Stimulated activated CD4-positive, alpha-beta T cell treated with anti-CD3 and anti-CD28 coated beads, Interleukin-15, amount 100 ng/mL, for 1 hour (primary cell): ENCODE measurements at places on chromosomes 5 and 9.
A peak's percentile ranks its signal among the peaks of the same experiment; 100 is the strongest.

- no peak for DNase-seq
Measured at GRCh38 chr5:72204946-72205345, 97.7 kb downstream of the MAP1B start.

DNA sequence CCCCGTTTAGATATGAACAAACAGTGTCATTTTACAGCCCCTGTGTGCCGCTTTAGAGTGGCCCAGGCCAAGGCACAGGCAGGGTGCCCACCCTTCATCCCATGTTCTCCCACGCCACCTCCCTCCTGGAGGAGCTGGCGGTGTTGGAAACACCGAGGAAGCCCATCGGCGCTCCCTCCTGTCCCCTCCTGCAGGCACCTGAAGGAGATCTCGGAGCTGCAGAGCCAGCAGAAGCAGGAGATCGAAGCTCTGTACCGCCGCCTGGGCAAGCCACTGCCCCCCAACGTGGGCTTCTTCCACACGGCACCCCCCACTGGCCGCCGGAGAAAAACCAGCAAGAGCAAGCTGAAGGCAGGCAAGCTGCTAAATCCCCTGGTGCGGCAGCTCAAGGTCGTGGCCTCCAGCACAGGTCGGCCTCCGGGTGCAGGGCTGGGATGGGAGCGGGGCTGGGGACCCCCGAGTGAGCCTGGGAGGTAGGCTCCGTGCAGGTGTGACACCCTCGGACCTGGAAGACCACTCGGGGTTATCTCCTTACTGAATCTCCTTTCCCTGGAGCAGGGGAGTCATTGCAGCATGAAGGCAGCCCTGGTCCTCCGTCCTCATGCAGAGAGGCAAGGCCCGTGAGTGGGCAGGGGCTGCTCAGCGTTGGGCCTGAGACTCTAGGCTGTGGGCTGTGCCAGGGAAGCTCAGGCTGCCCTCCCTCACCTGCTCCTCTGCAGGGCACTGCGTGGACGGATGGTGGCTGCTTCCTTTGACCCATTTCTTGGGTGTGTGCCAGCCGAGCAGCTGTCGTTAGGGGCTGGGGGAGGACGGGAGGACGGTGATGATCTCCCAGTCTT is 113.9 kb downstream of the WNK2 start:
- DNase-seq = no peak

GRCh38 chr5:932628-933250 is 40.1 kb downstream of the TRIP13 start:
- no peak for DNase-seq

DNA sequence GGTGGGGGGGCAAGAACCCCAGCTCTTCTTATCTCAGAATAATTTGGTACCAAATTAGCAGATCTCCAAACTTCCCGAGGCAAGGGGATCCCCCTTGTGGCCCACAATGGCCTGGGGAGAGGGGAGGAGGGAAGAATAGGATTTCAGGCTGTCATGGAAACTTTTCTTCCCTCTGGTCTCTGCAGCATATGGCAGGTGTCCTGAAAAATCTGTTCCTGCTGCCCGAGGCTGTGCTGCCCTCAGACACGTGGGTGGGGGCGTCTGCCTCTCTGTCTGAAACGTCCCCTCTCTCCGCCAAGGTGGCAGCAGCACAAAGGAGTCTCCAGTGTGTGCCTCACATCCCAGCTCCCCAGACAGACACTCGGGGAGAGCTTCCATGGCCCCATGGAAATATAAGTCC is 34.0 kb downstream of the CCNJL start:
- DNase-seq = no peak

DNA sequence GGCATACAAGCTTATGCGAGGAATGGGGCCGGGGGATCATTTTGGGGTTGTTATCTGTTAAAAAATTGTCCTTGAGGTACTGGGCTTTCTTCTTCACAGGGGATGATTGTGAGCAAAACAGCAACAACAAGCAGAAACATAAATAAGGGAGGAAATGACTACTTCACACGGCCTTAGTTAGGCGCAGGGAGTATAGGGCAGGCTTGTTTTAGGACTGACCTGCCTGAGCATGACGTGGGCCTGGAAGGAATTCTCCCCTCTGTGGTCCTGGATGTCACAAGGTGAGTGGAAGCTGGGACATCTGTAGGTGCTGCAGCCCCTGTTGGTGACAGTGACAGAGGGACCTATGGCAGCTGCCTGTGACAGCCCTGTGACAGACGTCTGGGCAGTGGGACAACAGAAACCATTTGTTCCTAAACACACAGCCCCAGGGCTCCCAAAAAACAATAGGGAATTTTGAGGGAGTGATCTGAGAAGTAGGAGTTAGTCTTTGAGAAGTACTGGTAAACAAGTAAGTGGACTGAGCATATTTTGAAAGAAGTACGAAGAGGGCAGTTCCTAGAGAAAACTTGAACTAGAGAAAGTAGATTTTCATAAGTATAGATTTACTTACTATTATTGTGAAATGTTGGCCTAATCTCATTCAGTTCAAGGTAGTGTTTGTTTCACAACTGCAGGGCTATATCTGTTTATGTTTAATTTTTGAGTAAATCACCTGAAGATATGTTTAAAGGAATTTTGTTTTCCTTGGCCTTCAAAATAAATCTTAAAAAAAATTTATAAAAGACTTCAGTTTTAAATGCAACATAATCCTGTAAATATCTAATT is 113.1 kb downstream of the KDM4C start:
- DNase-seq = no peak

DNA sequence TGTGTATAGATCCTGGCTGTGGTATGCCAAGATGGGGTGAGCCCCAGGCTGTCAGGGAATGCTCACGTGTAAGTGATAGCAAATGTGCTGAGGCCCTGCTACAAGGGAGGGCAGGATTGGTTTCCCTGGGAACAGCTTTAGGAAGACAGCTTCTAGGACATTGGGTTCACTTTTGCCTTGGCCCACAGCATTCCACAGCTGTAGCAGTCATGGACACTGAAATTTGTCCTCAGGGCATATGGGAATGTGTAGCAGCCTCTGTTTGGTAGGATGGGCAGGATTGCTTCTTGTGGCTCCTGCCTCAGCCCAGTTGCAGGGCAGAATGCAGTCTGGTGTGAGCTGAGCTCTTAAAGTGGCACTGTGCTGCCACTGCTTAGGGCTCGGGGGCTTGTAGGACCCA is 1061.7 kb upstream of the WWC1 start:
- DNase-seq = no peak

DNA sequence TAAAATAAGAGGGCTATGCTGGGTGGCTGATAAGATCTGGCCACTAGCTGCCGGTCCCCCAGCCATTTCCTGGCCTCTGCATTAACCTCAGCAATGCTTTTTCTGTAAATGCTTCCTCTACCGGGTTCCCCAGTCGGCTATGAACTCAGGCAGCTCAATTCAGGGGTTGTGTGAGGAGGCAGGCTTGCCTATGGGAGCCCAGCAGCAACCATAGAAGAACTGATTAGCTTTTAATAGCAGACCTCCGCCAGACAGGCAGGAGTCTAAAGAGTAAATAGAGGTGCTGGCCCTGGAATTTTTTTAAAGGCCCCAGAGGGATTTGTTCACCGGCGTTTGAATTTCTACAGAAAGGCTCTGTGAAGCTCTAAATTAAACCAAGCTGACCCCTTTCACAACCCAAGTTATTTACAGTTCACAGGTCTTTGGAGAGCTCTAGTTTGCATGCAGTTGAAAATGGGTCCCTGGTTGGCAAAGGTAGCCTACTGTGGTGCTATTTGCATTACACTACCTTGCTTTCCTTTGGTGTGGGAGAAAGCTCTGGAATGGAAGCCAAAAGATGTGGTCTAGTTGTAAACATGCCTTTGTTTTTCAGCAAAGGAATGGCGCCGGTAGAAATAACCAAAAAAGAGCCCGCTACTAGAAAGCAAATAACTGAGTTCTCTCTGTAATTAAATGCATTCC is 289.7 kb upstream of the SEMA6A start:
- DNase-seq = no peak

- DNase-seq = no peak
Measured at GRCh38 chr9:93130861-93131481, 3.1 kb downstream of the NINJ1 start.

- no peak for DNase-seq
Measured at GRCh38 chr5:2865856-2866255, 114.4 kb upstream of the IRX2 start.

GRCh38 chr5:153746440-153746839 is 256.0 kb downstream of the GRIA1 start:
- no peak for DNase-seq

DNA sequence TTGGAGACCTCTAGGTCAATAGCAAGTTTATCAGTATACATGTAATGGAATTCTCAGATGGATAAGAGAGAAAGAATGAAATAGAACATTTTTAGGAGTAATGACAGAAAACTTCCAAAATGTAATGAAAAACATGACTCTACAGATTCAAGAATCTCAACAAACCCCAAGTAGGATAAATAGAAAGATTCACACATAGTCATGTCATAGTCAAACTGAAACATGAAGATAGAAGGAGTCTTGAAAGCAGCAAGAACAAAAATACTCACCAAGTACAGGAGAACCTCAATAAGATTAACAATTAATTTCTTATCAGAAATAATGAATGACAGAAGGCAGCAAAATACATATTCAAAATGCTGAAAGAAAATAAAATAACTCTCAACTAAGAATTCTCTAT is 164.5 kb downstream of the SPATA31D1 start:
- DNase-seq = no peak

- DNase-seq = no peak
Measured at GRCh38 chr5:133474851-133475590, 137.3 kb downstream of the FSTL4 start.

GRCh38 chr9:96449845-96450612 is at the start of gene HABP4:
HABP4 (plus strand) TSS chr9:96450169; CDS start chr9:96450280, 111 bp downstream.
- peak; percentile 90 for DNase-seq

DNA sequence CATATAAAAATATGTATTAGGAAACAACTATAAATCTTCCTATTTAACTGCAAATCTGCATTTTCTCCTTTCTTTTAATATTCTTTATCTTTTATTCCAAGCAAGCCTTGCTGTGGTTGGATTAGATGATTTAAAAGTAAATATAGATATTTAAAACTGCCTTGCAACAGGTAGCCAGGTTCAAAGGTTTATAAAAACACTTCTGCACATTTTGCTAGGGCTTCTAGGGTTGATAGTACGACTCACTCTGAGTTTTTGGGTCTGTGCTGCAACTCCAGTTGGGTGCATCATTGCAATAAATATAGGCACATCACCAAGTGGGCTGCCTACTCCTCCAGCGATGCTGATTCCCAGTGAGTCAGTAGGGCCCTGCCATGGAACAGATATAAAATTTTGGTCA is 167.7 kb downstream of the MPDZ start:
- DNase-seq = no peak

- DNase-seq = no peak
Measured at GRCh38 chr9:15306068-15306756, 804 bp downstream of the TTC39B start.

- DNase-seq = no peak
Measured at GRCh38 chr5:79552984-79553383, 39.0 kb upstream of the HOMER1 start.
